Right cardiac atrium (tissue), 5 donors: ENCODE measurements at places on chromosomes 4 and X. TPM values are rescaled to one million over a fixed set of nuclear protein-coding genes. Genes with fewer than 3 reads are reported as not detected.

MORF4L2 gene
- 230 TPM for total RNA-seq

MAGEE2 gene
- total RNA-seq = 0.32 TPM

EGFL6 gene
- total RNA-seq = not detected

TACR3 gene
- not detected for total RNA-seq

FAM47E gene
- 2.7 TPM for total RNA-seq

DGAT2L6 gene
- not detected for total RNA-seq

MAGEB17 gene
- total RNA-seq = not detected

GUCY1B1 gene
- 12.9 TPM for total RNA-seq

MSMO1 gene
- total RNA-seq = 12.9 TPM

CPXCR1 gene
- not detected for total RNA-seq

GRCh38 chr4:108950158-108950915, 187.5 kb upstream of the ETNPPL start:
- DNase-seq = no peak

DNA sequence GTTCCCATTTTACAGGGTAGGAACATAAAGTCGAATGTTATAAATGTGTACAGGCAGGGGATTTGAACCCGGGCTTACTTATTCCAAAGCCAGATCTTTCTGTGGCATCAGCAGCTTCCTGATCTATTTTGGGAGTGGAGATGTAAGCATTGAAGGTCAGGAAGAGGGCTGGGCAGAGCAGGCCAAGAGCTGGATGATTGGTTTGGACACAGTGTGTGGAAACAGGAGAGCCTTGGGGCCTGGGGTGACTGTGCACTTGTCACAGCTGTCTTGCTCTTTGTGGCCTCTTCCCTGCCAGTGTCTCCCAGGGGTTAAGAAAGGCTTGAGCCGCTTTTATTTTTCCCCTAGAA, 127.9 kb upstream of the ENPP6 start:
- peak; percentile 47 for DNase-seq

DNA sequence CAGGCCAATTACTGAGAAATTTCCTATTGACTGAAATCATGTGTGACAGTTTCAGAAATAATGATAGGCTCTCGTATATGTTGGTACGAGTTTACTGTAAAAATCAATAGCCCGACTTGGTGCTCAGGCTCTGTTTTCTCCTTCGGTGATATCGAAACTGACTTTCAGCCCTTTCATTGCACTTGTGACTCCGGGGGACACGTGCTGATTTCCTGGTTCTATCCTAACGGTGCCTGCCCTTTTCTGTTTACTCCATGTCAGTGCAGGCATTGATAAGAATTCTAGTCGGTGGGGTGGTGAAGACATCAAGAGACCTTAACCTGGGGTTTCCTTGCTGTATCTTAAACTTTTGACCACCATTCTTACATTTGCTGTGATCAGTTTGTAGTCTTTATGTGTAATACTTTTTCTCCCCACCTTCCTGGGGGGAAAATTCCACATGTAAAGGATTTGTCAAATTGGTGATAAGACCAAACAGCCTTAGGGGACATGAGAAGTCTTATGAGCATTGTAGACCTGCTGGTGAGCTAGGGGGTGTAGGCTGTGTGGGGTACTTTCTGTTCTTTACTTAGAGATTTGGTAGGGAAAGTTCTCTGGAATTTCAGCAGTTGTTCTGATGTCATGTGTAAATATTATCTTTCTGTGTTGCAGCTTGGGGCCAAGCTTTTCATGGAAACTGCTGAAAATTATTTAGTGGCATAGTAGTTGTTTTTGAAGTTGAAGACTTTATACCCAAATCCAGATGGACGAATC, 52.7 kb downstream of the TMEM131L start:
- no peak for DNase-seq

- no peak for DNase-seq
Measured at GRCh38 chr4:156223985-156224384, 270.3 kb upstream of the CTSO start.

DNA sequence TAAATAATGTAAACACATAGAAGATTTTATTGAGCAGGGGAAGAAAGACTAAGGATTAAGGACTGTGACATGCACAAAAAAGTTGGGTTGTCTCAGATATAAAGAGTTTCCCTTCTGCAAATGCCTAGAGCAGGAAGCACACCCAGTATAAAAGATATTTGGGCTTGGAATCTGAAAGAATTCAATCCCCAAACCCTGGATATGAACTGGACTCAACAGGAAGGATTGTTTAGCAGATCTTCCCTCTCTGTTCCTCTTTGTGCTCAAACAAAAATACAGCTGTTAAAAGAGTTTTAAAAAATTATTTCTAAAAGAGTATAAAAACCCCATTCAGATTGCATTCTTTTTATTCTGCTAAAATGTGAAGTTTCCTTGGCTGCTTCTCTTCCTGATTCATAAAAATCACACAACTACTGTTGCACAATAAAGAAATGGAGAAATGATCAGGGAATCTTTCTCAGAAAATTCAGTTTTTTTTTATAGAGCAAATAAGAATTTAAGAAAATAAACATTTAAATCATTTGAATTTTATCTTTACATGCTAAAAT, 71.4 kb downstream of the PDLIM5 start:
- no peak for DNase-seq

DNA sequence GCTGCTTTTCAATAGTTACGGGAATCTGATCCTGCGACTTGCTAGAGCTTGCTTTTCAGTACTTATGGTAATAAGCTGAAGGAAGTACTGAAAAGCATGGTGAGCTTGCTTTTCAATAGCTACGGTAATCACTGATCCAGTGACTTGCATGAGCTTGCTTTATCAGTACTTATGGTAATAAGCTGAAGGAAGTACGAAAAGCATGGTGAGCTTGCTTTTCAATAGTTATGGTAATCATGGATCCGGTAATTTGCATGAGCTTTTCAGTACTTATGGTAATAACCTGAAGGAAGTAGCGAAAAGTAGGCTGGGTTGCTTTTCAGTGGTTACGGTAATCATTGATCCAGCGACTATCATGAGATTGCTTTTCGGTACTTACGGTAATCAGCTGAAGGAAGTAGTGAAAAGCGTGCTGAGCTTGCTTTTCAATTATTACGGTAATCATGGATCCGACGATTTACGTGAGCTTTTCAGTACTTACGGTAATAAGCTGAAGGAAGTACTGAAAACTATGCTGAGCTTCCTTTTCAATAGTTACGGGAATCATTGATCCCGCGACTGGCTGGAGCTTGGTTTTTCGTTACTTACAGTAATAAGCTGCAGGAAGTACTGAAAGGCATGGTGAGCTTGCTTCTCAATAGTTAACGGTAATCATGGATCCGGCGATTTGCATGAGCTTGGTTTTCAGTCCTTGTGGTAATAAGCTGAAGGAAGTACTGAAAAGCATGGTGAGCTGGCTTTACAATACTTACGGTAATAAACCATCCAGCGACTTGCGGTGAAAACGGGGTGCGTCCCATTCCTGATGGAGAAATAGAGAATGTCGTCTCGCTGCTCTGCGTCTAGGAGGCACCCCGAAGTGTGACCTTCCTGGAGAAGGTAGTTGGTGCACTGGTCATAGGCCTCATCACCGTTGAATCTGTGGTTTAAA, 6.5 kb downstream of the CRLF2 start:
- DNase-seq = no peak

DNA sequence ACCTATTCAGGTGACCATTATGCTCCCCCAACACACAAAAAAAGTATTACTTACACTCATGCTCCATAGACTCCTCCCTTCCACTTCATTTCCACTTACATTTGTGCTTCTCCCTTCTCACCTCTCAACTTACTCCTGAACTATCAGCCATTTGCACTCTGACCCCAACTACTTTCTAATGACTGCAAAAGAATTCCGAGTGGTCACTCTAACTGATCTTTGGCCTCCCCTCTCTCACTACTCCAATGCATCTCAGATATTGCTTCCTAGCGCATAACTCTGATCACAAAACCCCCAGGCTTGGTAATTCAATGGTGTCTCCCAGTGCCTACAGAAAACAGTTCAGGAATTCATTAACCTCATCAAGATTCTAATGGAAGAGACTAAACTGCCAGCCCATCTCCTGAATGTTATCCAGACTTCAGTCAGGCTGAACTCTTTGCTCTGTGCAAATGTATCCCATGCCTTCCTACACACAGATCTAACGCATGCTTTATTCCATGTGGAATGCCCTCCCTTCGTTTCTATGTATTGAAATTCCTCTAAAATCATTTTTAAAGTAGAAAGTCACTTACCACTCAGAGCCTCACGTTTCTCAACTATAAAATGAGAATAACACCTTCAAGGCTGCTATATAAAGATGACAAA, 61.1 kb downstream of the FRYL start:
- no peak for DNase-seq

- no peak for DNase-seq
Measured at GRCh38 chr4:141513866-141514265, 122.5 kb upstream of the IL15 start.
